ENCODE measurements at places on chromosomes 1 and 21. TPM values are rescaled to one million over a fixed set of nuclear protein-coding genes. Genes with fewer than 3 reads are reported as not detected.
A peak's percentile ranks its signal among the peaks of the same experiment; 100 is the strongest.

GRCh38 chr21:42424914-42425541, 21.3 kb downstream of the UBASH3A start:
- DNase-seq = peak; percentile 92

GRCh38 chr1:27392778-27393635, 585 bp downstream of the GPR3 start:
- no peak for DNase-seq

DNA sequence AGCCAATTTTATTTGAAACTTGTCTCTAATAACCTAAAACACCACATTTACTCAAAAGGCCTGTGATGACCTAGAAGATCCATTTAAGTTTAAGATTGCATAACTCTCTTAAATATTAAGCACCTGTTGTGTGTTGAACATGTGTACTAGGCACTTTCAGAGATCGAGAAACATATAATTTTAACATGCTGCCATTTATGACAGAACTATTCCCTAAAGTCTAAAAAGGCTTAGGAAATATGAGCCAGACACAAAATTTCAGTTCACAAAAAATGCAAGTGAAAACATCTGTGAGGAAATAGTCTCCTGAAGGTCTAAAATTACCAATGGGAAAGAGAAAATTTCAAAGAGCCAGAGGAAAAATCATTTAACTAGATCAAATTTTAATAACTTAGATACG, 37.7 kb downstream of the CEP170 start:
- no peak for DNase-seq

- no peak for DNase-seq
These were observed 120.8 kb upstream of the GADD45A start for GRCh38 chr1:67564193-67564592.

The LAPTM5 gene
- polyA plus RNA-seq = 464 TPM

DNA sequence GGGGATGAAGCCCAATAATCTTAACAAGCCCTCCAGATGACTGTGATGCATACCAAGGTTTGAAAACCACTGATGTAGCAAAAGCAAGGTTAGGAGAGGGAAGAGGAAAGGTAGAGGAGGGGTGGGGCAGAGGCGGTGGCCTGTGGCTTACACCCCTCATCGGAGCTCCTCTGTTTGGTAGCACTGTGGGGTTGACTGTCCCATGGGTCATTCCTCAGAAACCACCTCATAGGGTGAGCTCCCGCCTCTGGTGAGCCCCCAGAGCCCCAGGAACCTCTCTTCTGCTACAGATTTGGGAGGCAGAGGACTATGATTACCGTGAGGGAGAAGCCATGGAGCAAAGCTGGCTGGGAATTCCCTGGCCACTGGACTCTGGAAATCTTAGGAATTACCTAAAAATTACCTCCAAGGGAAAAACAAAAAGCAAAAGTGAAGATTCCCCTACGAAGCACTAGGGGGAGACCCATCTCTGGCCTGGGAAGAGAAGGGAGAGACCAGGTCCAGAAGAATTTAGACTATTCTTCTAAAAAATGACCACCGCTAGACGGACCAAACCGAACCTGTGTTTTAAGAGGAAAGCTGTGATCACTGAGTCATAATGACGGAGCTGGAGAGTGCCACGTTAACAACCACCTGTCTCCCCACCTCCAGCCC, 1.5 kb upstream of the RASSF5 start:
- DNase-seq = no peak

GRCh38 chr1:197469620-197470210, 201.7 kb downstream of the CRB1 start:
- DNase-seq = no peak

DNA sequence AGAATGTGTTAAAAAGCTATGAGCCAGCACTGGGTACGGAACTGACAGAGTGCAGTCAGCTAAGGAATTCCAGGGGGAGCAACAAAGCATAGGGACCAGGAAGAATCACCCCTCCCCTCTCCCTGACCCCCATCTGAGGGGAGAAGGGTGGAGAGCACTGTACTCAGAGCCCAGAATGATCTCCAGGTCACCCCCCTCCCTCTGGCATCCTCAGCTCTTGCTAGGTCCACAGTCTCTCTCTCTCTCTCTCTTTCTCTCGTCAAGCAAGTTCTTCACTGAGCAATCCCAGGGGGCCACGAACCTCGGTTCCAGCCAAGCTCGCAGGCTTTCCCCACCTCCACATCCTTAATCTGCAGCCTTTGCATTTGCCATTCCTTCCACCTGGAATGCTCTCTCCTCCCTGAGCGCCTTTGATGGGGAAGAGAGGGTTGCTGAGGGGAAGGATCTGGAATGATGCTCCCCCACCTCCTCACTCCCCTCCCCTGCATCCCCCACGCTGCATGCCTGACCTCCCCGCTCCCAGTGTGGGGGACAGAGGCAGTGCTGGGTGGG, 6.7 kb upstream of the WASF2 start:
- no peak for DNase-seq

DNA sequence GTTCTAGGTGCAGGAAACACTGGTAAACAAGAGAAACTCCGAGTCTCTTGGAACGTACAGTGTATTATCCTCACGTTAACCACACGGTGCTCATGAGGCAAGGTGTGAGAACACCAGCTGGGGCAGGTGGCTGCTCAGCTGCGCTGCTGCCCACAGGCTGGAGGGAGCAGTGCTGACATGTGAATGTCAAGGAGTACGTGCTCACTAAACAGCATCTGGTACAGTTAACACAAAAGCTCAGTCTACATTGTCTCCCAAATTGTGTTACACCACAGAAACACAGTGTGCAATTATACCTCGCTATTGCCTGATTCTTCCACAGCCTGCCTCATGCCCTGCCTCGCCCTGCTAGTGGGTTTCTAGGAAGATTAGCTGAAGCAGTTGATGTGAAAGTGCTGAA, 138.4 kb downstream of the GLIS1 start:
- peak; percentile 75 for DNase-seq

DNA sequence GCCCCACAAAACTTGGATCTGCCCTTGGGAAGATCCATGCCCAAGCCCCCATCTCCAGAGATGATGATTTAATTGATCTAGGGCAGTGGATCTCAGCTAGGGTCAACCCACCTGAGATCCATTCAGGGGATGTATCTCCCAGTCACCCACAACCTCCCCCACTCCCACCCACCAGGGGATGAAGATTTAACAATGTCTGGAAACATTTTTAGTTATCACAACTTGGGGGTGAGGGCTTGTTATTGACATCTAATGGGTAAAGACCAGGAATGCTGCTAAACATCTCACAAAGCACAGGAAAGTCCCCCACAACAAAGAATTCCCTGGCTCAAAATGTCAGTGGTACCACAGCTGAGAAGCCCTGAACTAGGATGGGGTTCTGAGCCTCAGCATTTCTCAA, 45.0 kb upstream of the LPGAT1 start:
- DNase-seq = no peak

The AMY1B gene
- polyA plus RNA-seq = not detected

- no peak for DNase-seq
These were observed 35.5 kb downstream of the VPS26C start for GRCh38 chr21:37231671-37232070.

The KCNJ9 gene
- not detected for polyA plus RNA-seq

DNA sequence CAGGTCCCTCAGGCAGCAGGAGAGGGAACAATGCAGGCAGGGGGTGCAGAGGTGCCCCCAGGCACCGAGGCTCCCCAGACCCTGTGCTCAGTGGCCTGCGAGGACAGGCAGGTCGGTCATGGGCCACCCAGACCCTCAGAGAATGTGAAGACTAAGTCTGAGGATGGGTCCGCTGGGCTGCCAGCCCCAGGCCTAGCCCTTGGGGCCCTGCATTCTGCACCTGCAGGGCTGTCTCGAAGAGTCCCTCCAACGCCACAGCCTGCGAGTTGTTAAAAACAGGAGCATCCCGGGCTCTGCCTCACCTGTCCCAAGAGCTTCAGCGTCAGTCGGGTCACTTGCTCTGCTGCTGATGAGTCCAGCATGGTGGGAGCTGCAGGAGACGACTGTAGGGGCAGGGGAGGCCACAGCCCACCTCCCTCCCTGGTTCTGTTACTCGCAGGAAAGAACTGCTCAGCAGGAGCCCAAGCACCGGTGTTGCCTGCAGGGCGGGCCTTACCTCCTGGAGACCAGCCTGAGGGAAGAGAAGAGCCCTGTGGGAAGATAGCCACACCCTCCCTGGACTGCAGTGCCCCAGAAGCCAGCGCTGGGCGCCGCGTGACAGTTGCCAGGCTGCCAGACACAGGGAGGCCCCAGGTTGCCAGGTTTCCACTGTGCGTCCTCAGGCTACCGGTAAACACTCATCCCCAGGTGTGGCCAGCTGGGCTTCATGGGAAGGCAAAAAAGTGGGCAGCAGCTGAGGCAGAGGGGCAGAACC, 5.8 kb downstream of the C21orf58 start:
- DNase-seq = no peak

DNA sequence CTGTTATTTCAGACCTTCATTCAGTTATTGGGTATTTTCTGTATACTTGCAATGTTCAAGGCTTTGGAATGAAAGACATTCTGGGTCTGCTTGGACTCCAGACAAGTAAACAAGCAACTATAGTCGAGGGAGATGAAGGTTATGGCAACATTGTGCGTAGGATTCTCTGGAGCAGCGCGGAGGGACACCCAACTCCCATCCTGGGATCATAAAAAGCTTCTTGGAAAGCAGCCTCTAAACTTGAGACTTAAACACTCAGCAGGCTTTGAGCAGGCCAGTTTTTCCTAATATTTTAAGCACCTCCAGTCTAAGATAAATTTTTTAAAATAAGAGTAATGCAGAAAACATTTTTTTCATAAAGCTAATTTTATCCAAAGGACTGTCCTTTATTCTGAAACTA, 7.6 kb upstream of the LYST start:
- DNase-seq = no peak

DNA sequence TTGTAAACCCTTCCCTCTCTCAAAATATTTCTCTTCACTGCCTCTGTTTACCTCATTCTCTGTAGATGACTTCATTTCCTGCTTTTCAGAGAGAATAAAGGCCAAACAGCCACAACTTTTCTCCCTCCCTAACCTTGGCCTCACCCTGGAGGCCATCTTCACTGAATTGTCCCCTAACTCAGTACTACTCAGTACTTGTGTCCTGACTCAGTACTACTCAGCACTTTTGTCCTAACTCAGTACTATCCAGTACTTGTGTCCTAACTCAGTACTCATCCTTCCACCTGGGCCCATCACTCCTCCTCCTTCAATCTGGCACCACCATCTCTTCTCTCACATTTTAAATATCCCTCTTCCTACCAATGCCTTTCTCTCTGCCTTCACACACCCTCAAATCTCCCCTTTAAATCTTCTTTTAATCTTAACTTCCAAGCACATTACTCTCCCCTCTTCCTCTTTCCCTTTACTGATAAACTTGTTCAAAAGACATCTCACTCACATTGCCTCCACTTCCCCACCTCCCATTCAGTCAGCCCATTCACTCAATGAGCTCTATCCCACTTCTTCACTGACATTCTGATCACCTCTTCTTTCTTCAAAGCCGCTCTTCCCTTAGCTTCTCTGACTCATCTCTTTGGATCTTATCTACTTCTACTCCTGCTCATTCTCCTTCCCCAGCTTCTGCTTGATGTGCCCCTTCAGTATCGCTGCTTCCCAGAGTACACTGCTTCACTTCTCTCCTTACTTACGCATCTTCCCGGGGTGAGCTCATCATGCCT, 121.4 kb downstream of the RNF220 start:
- no peak for DNase-seq

DNA sequence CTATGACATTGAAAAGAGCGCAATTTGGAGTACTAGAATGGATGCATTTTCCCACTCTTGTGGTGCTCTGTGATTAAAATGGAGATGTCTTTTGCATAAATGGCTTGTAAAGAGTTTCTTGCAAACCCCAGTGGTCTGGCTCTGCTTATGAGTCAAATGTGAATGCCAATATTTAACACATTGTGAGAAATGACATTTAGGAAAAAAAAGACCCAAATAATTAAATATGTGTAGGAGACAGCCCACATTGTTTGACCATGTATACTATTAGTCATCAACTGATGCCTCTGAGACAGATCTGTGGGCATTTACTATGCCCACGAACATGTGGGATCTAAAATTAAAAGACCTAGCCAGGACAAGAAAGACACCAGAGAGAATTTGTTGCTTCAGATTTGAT, 22.2 kb upstream of the RUNX1 start:
- no peak for DNase-seq

DNA sequence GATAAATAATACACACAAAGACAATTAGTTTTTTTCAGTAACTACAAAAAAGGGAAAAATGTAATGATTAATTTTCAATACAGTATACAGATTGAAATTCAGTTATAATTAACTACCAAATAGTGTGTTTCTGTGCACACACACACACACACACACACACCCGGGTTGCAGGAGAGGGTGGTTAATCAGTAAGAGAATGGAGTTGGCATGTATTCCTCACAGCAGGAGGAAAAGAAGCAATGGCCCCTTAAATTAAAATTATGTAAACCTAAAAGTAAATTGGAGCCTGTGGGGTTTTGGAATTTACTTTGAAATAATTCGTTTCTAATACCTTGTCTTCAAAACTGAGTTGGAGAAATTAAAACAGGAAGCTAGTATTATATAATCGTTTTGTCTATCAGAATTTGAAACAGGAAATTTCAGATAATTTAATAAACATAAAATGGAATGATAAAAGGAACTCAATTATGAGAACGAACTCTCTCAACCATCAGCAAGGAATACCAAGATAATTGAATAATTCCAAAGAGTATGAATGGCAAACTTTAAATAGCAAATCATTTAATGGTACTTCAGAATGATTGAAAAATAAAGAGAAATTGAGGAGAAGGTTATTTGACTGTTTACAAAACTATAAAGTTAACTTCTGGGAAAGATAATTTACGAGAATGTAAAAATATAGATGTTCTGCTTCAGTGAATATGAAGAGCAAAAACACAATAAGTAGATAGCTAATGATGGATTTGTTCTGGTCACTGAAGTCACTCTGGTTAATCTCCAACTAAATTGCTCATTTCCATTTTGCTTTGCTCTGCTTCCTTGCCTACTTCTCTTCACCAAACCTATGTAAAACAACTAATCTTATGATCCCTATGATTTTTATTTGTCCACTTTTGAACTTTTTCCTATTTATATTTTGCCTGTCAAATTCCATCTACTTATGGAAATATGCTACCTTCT, 547.9 kb upstream of the ZP4 start:
- DNase-seq = no peak

The GNG12 gene
- not detected for polyA plus RNA-seq

DNA sequence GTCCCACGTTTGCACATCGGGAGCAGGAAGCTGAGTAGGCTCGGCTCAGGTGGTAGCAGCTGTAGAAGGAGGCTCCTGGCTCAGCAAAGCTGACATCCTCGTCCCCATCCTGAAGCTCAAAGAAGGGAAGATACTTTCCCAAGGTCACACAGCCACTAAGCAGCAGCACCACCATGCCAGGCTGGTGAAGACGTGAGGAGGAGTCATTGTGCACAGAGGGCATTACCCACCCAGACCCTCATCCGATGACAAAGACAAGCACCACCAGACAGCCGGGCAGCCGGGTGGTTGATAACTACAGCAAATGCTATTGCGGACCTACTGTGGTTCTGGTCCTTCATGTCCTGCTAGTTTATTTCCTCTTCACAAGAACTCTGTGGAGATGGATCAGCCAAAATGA, 186.9 kb downstream of the MATN1 start:
- no peak for DNase-seq

GRCh38 chr1:93155335-93155734, 24.9 kb downstream of the TMED5 start:
- no peak for DNase-seq

The PTGS2 gene
- 0.84 TPM for polyA plus RNA-seq

The UMODL1 gene
- not detected for polyA plus RNA-seq

The AQP10 gene
- polyA plus RNA-seq = 0.24 TPM

GRCh38 chr1:6180707-6181311, 688 bp upstream of the CHD5 start:
- no peak for DNase-seq
